ENCODE measurements at places on chromosomes 3 and 15.

GRCh38 chr3:132205609-132206008 is 111.6 kb upstream of the ACP3 start:
- DNase-seq = no peak

DNA sequence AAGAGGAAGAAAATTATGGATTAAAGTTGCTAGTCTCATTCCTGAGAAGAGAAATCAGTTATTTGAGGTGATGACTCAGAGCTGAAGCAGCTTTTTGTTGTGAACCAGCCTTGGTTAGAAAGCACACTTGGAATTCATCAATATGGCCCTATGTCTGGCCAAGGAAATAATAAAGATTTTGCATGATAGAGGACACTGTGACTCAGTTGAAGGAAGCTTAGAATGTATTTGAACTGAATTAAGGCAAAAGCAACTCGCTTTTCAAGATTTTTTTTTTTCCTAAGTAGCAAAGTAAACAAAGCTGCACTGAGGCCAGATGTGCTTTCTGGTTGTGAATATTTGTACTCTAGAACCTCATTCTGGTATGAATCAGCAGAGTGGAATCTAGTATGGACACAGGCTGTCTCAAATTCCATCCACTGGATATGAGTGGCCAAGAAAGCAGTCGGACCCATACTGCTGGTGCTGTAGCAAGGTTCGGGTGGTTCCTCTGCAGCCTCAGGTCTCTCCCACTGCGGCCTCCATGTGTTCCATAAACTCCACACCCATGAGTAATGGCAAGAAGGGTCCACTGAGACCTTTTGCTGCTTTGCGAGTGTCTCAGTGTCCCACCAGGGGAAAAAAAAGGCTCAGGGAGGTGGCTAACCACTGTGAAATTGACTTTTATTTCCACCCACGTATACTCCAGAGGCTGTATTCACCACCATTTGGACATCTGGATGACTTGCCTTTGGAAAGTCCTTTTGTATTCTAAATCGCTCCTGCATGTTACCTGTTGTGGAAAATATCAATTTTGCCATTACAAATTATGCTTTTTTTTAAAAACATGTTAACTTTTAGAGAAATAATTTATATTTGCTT is 53.1 kb downstream of the TGFBR2 start:
- peak; percentile 36 for DNase-seq

GRCh38 chr15:29062179-29062591 is 176.4 kb downstream of the APBA2 start:
- DNase-seq = no peak

DNA sequence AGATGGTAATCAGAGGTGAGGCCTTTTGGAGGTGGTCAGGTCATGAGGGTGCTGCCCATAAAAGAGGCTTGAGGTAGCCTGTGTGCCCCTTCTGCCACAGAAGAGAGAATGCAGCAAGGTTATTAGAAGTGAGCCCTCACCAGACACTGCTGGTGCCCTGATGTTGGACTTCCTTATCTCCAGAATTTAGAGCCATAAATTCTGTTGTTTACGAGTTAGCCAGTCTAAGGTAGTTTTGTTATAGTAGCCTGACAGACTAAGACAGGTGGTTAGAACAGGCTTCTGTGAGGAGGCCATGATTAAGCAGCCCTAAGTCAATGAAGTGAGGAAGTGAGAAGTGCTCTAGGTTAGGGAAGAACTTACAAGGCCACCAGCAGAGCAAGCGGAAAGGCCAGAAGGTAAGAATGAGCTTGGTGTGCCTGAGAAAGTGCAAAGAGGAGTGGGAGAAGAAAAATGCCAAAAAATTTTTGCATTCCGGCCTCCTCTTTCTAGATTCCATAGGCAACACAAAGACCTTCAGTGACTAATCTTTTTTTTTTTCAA is 44.2 kb upstream of the STT3B start:
- DNase-seq = no peak

- peak; percentile 86 for DNase-seq
These were observed 516.1 kb downstream of the MECOM start for GRCh38 chr3:169147238-169148008.

DNA sequence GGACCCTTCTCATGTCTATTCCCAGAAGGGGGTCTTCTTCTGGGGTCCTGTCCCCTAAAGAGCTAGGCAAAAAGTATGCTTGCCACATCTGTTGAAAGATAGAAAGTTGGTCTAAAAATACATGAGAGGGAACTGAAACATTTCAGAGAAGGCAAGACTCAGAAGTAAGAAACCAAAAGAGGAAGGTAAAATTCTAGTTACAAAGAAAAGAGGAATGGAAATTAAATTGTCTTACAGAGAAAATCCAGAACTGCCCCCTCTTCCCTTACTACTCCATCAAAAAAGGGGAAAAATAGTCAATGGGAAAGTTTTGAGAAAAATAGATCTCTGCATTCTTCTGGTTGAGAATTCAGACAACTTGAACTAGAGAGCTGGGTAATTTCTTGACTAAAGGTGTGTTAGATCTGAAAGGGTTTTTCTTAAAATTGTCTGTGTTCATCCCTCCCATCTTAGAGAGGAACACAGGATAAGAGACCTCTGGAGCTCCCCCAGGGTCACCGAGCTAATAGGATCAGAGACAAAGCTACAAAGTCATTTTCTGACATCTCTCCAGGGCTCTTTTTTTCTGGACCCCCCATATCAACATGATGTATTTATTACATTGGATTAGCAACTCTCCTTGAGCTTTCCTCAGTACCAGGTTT is 32.3 kb upstream of the CCR2 start:
- DNase-seq = no peak

DNA sequence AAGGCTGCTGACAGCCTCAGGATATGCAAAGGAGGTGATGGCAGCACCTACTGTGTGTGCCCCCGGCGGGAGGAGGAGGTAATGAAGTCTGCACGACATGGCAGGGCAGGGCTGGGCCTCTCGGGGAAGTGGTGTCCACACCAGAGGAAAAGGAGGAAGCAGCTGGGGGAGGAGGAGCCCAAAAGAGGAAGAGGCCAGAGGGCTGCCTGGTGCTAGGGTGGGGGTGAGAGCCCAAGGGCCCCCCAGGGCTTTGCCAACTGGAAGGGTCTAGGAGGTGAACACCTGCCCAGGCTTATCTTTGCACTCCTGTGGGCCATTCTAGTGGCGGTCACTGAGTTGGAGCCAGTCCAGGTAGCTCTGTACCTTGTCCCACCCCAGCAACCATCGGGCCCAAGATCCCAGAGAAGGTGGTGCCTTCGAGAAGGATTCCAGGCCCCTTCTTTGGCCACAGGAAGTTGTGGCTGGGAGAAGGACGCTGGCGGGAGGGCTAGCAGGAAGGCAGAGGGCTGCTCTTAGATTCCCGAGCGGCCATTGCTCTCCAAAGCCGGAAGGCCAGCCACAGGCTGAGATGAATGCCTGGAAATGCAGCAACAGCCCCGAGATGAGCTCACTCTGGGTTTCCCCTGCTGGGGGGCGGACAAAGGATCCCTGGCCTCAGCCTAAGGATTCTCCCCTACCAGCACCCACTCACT is 7.0 kb downstream of the GNAI2 start:
- peak; percentile 96 for DNase-seq

DNA sequence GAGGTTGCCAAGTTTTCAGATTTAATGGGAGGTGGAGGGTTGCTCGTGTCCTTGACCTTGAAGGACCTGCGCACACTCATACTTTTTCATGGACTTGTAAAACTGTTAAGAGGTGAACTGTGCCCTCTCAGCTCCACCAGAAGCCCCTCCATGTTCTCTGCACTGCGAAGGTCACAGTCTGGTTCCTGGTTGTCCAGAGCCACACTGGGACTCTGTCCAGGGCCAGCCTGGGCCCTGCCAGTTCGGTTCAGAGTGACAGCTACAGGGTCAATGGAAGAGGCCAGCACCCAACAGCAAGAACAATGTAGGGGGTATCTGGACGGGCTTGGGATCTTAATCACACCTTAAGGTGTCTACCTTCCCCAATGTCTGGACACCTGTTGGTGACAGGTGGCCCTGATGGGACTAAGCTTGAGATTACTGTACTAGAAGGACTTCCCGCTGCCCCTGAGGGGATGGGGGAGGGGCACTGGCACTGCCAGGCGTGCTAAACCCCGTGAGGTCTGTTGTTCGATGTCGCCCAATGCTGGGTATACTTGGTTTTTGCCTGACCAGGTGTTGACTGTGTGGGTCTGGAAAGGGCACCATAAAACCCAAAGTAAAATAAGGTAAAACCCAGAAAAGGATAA is 34.7 kb downstream of the GRK7 start:
- DNase-seq = no peak
